ENCODE measurements at places on chromosomes 1 and 21.

DNA sequence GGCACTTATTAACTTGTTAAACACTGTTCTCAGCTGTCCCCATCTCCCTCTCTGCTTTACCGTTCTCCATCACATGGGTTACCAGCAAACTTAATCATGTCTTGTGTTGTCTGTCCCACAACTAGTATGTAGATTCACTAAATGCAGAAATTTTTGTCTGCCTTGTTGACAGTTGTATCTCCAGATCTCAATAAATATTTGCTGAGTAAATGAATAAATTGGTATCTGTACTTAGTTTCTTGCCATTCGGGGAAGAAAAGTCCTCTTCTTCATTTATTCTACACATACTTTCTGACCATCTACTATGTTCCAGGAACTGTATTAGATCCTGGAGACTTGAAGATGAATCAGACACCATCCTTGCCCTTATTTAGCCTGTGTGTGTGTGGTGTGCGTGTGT lies 97.9 kb downstream of the KCND3 start:
- no peak for DNase-seq

DNA sequence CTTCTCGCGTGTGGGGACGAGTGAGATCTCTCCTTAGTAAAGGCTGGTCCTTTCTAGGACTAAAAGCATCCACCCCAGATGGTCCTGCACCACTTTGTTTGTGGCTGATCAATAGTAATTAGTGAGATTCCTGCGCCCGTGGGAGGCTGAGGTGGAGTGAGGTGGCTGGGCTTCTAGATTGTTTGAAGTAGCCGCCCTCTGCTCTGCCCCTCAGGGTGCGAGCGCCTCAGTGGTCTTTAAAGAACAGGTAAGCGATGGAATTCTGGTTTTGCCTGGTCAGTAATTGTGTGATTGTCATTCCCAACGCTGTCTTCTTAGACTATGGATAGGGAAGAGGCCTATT lies 20.7 kb downstream of the PEX14 start:
- no peak for DNase-seq

- peak; percentile 53 for DNase-seq
Observed at GRCh38 chr1:228827019-228827418, 91.7 kb downstream of the RHOU start.

DNA sequence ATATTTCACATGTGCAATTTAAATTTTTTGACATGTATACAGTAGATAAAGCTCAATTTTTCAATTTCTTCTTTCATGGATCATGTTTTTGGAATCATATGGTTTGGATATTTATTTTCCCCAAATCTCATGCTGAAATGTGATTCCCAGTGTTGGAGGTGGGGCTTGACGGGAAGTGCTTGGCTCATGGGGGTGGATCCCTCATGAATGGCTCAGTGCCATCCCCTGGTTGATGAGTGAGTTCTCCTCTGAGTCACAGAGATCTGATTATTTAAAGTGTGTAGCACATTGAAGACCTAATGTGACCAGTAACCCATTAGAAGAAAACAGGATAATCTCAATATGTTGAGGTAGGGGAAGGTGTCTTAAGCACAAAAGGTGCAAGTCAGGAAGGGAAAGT lies 9.1 kb upstream of the IFI16 start:
- peak; percentile 54 for DNase-seq

DNA sequence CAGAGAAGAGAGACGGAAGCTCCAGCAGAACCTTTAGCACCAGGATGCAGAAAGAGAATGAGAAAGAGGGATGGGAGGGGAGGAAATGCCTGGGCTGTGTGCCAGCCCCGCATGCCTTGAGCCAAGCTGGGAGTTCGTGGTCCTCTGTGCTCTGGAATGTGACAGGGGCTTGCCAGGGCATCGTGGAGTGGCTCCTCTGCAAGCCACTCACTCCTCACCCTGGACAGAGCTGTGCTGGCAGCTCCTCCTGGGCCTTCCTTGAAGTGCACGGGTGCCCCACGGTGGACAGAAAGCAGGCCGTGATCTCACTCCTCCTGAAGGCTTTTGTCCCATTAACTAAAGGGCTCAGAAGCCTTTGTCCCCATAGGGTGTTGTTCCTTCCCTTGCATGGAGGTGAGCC lies 34.8 kb upstream of the PRELP start:
- DNase-seq: peak; percentile 32

DNA sequence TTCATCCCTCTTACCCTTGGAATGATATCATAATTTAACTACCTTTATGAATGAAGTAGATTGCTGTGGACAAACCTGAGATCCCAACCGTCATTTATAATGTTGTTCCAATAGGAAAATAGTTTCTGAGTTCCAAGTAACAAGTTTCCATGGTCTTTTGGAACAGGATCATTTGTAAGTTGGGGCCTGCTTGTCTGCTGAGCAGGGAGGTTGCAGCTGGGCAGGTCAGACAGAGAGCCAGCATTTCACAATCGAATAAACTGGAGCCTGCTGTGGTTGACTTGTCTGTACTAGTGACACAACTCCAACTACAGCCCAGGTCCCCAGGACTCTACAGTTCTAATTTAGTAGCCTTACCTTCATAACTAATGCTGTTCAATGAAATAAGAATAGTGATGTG lies 18.6 kb upstream of the RALGPS2 start:
- no peak for DNase-seq

GRCh38 chr1:201153474-201154388 lies 543 bp downstream of the TMEM9 start:
- DNase-seq: peak; percentile 64

DNA sequence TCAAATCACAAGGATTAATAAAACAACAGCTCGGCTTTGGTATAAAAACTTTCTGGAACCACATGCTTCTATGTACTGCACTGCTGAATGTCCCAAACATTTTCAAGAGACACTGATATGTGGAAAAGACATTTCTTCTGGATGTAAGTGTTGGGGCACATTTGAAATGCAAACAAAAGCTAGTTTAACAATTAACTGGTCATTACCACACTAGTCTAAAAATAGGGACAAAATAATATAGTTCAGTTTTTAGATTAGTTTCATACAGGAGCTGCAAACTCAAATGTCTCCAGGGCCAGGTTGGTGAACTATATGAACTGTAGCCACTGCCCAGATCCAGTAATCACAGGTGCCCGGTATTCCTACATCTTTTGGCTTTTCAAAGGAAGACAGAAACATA lies 3.2 kb downstream of the IL23R start:
- no peak for DNase-seq

DNA sequence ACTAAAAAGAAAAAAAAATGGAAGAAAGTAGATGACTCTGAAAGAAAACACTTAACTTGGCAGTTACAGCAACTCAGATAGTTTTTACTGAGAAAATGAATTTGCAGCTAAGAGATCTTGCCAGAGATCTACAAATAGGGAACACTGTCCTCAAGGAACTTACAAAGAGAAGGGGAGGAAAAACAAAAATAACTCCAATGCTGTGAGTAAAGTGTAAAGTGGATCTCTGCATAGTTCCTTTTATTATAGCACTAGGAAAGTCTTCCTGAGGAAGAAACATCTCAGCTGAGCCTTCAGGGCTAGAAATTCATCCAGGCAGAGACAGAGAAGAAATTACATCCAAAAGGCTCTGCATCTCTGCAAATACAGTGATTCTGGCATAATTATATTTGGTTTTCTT lies 3.9 kb downstream of the CD1B start:
- no peak for DNase-seq

GRCh38 chr1:44608141-44608540 lies 66.1 kb downstream of the TMEM53 start:
- DNase-seq: peak; percentile 74

- DNase-seq: no peak
Observed at GRCh38 chr1:68221980-68222373, 10.3 kb downstream of the WLS start.

DNA sequence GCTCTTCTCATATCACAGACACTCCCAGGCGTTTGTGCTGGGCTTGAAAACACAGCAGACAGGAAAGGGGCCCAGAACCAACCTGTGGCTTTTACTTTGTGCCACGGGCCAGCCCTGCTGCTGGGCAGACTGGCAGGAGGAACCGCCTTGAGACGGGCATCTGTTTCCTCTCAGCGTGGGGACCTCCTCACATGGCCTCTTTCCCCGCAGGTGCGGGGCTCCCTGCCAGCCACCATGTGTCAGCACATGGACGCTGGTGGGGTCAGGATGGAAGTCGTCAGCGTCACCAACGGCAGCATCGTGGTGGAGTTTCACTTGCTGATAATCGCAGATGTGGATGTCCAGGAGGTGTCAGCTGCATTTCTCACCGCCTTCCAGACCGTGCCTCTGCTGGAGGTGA lies 47.8 kb downstream of the UMODL1 start:
- no peak for DNase-seq

- DNase-seq: no peak
Observed at GRCh38 chr1:227370533-227371254, 52.4 kb upstream of the CDC42BPA start.

DNA sequence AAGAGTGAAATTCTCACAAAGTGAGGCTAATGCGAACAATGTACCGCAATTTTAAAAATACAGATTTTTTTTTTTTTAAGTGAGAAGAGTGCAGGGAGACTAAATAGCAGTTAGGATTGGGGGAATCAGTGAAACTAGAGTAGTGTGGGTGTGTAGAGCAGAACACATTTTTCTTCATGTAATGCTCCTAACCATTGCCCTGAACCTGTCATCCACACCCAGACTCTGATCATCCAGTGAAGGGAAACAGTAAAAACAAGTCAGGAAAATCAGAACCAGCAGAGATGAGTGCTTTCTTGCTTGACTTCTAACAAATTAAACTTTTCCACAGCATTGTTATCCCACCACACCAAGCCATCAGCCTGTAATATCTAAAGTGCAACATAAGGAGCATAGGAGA lies 9.1 kb downstream of the CADM3 start:
- no peak for DNase-seq

GRCh38 chr1:84462118-84462517 lies 16.9 kb upstream of the RPF1 start:
- DNase-seq: no peak

DNA sequence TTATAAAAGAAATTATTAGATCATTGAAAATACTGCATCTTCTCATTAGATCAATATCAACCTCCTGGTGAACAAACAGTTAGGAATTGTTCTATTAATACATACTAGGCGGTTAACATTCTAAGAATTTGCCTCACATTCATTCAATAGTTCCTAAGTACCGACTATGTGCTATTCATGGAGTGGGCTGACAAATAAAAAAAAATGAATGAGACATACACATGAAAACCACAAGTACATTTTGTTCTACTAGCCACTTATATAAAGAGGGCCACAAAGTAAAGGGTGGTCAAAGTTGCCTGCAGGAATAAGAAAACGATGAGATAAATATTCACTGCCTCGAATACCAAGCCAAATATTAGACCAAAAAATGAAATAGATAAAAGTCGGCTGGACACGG lies 294.4 kb downstream of the SDCCAG8 start:
- no peak for DNase-seq

GRCh38 chr1:178933105-178933561 lies 62.3 kb upstream of the ANGPTL1 start:
- no peak for DNase-seq

DNA sequence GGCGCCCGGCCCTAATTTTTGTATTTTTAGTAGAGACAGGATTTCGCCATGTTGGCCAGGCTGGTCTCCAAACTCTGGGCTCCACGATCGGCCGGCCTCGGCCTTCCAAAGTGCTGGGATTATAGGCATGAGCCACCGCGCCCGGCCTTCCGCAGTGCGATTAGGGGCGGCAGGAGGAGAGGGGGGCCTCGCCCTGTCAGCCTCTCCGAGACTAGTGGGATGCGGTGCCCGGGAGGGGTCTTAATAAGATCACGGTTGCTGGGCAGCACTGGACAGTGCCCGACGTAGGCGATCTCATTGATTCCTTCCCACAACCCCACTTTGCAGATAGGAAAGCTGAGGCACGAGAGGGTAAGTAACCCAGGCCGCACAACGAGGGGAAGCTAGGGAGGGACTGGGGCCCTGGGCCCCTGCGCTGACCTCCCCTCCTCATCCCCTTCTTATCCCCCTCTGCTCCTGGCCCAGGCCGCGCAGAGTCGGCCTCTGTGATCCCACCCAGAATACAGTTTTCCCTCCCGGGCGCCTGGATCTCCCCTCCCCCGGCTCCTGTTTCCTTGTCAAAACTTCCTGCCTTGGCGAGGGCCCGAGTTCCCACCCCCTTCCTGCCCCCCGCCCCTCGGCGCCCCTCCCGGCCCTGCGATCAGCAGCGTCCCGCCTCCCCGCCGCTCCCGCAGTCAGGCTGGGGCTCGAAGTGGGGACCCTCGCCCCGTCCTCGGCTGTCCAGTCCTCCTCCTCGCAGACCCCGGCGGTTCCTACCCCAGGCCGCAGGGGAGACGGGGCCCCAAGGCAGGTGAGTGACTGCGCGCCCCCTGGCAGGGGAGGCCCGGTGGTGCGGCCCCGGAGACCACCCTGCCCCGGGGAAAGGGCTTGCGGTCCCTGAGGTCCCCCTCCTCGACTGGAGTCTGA lies at the start of gene PEAR1:
PEAR1 (plus strand) TSS at position 671 of the 906 bp plus-strand sequence. CDS start 10,209 bp downstream, outside the sequence.
- DNase-seq: peak; percentile 69

- DNase-seq: no peak
Observed at GRCh38 chr21:44461005-44461404, 5.7 kb downstream of the LRRC3 start.

DNA sequence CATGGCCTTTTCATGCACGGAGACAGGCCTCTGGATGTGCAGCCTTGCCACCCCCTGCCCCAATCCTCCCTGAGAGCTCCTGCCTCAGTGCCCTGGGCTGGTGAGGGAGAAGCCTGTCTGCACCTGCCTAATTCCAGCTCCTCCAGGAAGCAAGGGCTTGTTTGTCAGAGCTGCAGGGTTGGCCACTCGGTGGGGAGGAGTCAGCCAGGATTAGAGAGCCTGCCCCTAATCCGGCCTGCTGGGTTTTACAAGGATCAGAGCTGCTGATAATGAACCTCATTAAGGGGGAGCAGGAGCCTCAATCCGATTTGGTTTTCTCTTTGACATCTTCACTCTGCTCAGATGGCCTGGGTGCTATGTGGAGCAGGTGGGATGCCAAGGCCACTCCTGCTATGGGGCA lies 31.9 kb upstream of the LHX4 start:
- no peak for DNase-seq

- no peak for DNase-seq
Observed at GRCh38 chr1:62012836-62013235, 181.8 kb upstream of the L1TD1 start.

DNA sequence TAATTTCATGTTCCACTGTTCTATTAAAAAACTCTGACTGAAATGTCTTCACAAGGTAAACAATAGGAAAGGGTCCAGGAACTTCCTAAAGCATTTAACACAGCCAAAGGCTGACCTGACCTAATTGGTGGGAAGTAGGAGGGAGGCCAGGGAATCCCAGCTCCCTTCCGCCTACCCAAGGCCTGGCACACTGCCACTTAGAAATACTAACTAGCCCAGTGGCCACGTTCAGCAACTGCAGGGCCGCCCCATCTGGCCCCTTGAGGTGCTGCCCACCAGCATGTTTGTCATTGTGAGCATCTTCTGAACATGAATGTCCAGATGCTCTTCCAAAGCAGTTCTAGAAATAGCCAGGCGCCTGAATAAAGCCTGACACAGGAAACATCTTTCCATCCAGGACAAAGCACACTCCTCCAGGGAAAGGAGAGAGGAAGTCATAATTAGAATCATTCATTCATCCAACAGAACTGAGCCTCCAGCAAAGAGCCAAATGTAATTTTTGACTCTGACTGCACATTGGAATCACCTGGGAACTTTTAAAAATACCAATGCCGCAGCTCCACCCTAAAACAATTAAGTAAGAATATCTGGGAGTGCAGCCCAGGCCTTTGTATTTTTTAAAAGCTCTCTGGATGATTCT lies 44.6 kb upstream of the BCL9 start:
- DNase-seq: peak; percentile 62

All from GM23338 (cell line).